ENCODE measurements at places on chromosomes 4 and X.

DNA sequence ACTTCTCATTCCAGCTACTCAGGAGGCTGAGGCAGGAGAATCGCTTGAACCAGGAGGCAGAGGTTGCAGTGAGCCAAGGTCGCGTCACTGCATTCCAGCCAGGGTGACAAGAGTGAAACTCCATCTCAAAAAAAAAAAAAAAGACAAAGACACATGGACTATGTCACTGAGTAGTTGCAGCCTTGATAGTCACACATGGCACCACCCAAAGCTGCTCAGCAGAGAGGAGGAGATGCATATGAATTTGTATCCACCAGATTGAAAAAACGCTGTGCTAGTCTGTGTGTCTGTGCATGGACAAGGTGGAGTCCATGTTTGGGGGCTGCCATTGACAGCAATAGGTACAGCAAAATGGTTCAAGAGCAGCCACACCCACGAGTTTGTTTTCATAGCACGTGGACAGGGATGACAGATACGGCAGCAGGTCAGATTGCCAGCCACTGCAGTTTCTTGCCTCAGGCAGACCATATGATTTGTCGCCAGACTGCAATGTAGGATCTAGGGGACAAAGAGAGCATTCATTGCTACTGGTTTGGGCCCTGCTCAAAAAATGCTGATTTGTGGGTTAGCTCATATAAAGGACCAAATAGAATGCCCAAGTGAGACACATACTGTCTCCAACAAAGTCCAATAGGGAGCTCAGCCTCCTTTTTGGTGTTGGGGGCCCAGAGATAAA lies 89.9 kb downstream of the CEP135 start:
- DNase-seq = no peak

DNA sequence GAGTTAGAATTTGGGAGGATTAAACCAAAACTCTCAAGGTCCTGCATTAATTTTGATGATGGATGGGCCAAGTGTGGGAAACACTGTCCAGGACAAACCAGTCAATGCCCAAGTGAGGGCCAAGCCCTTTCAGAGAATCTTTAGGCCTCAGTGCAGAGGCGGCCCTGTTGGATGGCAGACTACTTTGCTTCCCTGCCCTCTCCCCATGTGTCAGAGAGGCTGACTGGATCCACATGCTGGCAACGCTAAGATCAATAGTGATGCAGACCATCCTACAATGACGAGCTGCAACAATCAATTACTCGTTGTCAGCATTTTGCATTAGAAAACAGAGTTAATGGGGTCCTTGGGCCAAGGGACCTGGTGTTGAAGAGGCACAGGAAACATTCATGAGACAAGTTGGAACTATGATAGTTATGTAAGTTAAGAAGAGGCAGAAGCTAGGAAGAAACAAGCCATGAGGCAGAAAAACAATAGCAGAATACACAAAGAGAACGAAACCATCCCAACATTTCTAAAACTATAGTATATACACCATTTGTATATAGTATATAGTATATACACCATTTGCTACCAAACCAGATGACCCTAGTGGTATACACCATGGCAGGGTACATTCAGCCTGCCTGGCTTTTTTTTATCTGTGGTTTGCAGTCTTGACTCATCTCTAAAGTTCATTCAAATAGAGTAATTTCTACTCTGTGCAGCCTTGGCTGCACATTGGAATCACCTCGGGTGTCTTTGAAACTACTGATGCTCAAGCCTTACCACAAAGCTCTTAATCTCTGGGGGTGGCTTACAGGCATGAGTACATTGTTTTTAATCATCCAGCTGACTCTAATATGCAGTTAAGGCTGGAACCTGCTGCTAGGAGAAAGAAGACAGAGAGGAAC lies 147.7 kb upstream of the GYPA start:
- no peak for DNase-seq

- DNase-seq = no peak
These were observed 715.8 kb downstream of the CCSER1 start for GRCh38 chr4:90842960-90843359.

- no peak for DNase-seq
These were observed 40.4 kb upstream of the TLR2 start for GRCh38 chr4:153643406-153644383.

DNA sequence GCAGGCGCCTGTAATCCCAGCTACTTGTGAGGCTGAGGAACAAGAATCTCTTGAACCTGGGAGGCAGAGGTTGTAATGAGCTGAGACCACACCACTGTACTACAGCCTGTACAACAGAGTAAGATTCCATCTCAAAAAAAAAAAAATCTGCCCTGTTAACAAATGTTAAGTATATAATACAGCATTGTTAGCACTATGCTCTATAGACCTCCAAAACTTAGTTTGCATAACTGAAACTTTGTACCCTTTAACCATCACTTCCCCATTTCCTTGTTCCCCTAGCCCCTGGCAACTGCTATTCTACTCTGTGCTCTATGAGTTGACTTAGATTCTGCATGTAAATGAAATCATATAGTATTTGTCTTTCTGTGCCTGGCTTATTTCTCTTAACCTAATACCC lies 76.7 kb downstream of the TAB3 start:
- no peak for DNase-seq

DNA sequence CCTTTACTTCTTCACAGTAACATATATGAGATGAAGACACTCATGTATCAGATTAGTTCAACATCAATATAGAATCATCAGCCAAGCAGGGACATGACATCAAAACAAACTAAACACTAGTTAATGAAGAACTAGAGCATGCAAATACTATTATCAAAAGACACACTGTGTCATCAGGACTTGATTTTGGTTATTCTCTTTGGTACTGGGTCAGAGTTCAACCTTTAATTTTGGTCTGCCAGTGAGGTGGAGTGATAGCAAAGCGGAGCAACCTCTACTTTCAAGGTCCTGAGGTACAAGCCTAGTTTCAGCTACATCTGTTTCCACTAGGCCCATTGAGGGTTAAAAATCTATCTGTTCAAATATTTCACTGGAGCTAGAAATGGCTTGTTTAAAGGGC lies 70.5 kb downstream of the TEX13A start:
- no peak for DNase-seq

GRCh38 chrX:70421618-70422017 lies 1.5 kb upstream of the GDPD2 start:
- DNase-seq = no peak

GRCh38 chr4:10212400-10212799 lies 95.8 kb upstream of the WDR1 start:
- DNase-seq = no peak

DNA sequence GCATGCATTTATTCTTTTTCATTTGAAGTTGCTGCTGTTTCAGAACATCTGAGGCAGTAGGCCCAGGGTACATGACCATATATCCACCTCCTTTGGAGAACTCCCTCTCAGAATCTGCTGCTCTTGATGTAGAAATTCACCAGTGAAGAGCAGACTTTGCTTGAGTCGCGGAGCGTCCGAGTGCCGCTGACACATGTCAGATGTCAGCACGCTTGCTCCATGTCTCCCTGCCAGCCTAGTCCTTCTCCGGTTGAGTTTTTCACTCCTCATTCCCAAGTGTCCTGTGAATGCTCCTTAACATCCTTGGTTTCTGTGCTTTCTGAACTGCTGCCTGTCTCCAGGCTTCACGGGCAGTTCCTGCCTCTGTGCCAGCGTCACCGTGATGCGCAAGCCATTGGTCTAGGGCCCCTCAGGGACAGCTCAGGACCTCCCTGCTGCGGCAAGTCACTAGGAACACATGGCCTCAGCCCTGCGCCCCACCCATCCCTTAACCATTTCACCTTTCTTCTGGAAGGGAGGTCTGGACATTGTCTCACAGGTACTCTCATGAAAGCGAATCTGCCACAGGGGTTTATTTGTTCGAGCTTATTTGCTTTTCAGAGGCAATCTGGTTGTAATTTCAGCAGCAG lies 93.1 kb upstream of the RBPJ start:
- DNase-seq = no peak

GRCh38 chr4:125677665-125678307 lies 363.0 kb downstream of the FAT4 start:
- no peak for DNase-seq

DNA sequence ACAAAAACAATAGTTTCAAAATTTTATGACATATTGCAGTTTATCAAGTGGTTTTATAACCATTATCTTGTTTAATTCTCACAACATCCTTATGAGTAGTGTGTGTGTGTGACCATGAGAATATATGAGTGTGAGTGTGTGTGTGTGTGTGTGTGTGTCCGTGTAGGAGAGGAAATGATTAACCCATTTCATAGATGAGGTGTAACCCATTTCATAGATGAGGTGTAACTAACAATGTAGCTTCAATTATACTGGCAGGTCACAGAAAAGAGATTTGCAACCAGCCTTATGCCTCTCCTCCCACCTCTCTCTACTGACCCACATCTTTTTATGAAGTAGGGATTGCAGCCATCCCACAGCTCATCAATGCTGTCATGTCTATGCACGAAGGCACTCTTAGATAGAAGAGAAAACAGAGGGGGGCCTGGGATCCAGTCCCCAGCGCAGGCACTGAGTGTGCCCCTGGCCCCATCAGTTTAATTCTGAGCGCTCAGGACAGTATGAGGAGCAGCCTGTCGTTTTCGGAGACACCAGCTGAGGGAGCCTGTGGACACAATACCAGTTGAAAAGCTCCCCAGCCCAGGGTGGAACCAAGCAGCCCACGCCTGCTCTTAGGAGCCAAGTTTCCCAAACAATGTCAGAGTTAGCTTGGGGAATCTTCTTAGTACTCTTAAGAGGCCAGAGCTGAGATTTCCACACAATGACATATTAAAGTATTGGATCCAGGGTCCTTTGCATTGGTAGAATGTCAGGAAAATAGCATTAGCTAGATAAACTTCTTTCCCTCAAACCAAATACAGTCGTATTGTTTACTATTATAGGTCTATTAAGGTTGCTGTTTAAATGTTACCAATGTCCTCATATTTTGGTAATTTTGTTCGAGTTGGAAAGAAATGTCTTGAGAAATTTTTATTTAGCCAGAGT lies 88.6 kb downstream of the PALLD start:
- DNase-seq = no peak

- no peak for DNase-seq
These were observed 584.2 kb upstream of the INTU start for GRCh38 chr4:127048376-127049044.

GRCh38 chr4:83115656-83116285 lies 1.2 kb upstream of the PLAC8 start:
- no peak for DNase-seq

DNA sequence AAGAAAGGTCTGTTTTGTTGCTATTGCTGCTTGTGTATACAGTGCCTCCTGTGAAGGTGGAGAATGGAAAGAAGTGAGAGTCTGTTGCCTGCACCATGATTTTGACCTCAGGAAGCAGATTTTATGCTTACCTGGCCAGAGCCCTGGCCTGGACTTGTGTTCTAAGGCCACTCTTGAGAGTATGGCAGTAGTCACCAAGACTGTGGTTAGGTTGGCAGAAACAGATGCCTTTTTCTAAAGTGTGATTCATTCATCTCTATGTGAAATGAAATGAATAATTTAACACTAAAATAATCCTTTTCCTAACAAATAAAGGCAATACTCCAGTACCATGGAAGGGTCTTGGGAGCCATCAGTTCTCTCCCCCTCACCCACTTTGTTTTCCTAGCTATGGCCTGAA lies 161.8 kb downstream of the DCLK2 start:
- no peak for DNase-seq

DNA sequence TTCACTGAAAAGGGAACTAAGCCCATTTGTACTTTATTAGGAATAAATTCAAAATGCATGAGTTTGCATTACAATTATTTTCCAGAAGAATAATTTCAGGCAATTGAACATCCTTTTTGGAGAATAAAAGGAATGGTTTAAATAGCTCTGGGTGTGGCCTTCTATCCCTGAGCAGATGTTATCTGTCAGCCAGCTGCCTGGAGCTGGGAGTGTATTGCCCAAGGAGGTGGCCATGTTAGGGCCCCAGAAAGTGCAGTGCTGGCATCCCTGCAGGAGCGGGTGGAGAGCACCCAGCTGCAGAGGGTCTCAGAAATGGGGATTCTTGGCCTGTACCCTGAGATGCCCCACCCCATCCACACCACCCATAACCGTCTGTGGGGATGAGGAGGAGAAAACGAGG lies 21.6 kb upstream of the VEGFD start:
- no peak for DNase-seq

DNA sequence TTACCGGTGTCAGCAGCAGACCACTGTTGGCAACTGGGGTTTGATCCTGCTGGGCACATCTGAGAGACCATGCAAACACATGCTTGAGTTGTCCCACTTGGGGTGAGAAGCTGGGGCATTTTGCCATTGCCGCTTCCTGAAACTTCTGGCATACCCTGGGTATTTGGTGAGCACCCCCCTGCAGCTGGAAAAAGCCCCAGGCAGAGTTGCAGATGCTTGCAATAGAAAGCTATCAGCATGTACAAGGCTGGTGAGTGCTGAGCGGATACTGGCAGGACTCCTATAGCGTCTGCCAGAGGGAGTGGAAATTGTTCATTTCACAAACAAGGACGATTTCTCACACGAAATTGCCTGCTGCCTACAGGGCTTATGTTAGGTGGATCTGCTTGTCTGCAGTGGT lies 32.3 kb downstream of the SUPT20HL1 start:
- DNase-seq = no peak

DNA sequence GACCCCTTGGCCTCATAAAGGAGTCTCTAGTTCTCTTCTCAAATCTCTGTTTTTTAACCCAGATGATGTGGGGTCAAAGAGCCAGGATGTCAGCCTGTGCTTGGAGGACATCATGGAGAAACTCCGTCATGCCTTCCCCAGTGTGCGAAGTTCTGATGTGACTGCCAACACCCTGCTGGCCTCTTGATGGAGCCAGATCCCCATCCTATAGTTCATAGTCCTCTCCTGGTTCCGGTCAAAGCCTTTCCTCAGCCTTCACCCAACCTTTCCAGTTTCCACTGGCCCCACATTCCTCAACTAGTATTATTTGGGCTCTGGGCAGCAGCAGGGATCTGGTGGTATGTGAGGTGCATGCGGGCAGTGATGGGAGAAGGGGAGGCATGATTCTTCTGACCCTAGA lies 30.7 kb downstream of the TAF7L start:
- DNase-seq = no peak

DNA sequence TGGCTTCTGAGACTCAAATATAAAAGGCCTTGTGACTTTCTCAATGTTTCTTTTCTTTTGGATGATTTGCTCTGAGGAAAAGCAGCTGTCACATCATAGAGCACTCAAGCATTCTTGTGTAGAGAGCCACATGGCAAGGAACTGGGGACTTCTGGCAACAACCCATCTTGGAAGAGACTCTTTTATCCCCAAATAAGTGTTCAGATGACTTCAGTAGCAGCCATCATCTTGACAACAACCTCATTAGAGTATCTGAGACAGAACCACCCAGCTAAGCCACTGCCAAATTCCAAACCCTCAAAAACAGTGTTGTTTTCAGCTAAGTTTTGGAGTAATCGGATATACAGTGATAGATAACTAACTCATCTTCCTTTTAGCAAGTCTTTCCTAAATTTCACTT lies 1431.7 kb upstream of the IGFBP7 start:
- DNase-seq = no peak

GRCh38 chrX:104806346-104806745 lies 240.3 kb downstream of the IL1RAPL2 start:
- DNase-seq = no peak

Data from T follicular helper cell (primary cell).